CD4-positive, alpha-beta T cell treated with Interleukin-4 for 4 hours (primary cell): ENCODE measurements at places on chromosomes 6 and 20.

DNA sequence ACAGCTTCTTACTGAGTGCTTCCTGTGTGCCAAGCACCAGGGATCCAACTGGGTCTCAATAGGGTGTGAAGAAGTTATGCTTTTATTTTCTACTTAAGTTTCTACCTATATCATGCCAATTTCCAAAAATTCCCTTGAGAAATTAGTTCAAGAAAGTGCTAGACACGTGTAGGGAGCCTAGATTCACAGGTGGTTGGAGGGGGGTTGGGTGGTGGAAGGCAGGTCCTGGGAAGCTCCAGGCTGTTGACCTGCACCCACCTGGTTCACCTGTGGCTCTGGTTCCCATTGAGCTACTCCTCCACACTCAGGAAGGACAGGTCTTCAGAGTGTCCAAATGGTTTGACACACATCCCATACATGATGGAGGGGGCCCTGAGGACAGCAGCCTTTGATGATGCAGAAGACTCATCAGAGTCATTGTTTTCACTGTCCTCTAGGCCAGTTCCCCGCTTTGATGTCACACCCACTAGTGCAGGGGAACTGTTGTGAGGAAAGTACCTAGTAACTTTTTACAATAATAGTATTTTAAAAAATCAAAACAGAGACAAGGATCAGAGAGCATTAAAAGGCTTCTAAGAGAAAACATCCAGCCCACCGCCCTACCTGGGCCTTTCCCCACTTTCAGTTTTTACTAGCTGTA lies 39.8 kb upstream of the MYL9 start:
- peak; percentile 49 for DNase-seq

- DNase-seq: no peak
Observed at GRCh38 chr6:4946521-4946920, 57.3 kb downstream of the RPP40 start.

- DNase-seq: no peak
Observed at GRCh38 chr6:117776441-117776840, 101.2 kb downstream of the NUS1 start.

- no peak for DNase-seq
Observed at GRCh38 chr6:133198725-133199124, 42.4 kb upstream of the EYA4 start.

- DNase-seq: no peak
Observed at GRCh38 chr6:137191670-137192069, 18.2 kb upstream of the IL22RA2 start.

DNA sequence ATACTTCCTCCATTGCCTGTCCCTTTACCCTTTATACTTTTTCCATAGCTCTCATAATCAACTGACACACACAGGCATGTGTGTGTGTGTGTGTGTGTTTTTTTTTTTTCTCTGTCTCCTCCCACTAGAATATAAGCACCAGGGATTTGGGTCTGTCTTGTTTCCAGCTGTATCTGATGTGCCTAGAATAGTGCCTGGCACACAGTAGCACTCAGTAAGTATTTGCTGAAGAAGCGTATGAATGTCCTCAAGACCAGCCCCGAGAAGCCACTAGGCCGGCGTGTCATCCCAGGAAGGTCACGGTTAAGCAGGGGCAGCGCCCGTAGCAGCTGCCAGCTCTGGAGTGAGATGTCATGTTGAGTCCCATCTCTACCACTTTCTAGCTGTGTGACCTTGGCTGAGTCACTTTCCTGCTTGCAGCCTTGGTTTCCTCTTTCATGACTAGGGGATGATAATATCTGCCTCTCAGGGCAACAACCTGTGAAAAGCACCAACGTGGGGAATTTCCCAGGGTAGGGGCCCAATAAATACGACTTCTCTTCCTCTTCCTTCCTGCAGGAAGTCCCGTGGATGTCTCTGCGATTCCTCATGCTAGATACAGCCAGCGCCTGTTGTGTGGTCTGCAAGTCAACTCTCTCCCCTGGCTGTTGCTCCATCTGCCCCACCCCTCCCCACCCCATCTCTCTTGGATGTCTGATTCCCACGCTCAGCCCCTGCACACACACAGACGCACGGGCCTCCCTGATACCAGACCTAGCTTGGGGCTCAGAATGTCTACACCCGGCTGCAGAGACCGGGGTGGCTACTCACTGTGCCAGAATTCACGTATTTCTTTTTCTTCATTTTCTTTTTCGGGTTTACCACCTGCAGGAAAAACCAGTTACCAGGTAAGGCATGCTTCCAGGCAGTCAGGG lies 58.1 kb downstream of the RAB44 start:
- DNase-seq: peak; percentile 96

DNA sequence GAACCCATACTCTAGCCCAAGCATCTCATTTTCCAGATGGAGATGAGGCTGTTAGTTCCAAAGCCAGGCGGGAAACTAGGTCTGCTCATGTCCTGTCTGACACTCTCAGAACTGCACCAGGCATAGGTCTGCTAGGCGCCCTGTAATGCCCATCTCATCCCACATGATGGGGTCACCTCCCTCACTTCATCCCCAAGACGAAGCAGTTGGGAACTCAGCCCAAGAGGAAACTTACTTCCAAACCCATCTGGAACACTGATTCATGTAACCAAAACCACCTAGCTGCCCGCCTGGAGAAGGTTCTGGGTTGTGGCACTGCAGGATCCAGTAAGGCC lies 119.4 kb upstream of the PRND start:
- no peak for DNase-seq

DNA sequence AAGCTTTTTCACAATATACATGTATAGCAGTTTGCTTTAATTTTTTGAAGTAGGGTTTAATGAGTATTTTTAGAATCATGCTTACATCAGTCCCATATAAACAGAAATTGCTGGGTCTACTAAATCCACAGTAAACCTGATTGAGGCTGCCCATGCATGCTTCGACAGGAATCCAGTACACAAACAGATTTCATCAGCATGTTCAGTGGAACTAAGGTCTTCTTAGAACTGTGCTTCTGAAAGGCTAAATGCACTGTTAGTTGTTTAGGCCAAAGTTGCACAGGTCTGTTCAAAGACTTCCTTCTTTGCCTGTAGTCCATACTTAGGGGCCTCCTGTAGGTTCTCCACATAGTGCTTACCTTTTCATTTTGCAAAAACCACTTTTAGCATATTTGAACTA lies 42.5 kb upstream of the THBS2 start:
- DNase-seq: no peak

GRCh38 chr6:30684386-30685156 lies 1.9 kb downstream of the PPP1R18 start:
- peak; percentile 59 for DNase-seq

- DNase-seq: no peak
Observed at GRCh38 chr6:126063512-126064146, 77.3 kb downstream of the TRMT11 start.

DNA sequence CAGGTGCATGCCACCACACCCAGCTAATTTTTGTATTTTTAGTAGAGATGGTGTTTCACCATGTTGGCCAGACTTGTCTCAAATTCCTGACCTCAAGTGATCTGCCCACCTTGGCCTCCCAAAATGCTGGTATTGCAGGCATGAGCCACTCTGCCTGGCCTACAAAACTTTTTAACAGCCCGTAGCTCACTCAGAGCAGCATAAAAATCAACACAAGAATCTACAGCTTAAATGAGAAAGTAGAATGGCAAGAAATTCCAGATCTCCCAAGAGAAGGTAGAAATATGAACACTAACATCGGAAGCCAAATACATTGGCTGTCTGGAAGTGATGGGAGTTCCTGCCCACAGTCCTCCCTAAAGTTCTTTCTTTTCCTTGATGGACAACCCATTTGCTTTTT lies 43.7 kb downstream of the SCGN start:
- no peak for DNase-seq

GRCh38 chr6:35318196-35319171 lies 20.9 kb downstream of the DEF6 start:
- DNase-seq: no peak

- DNase-seq: no peak
Observed at GRCh38 chr6:56242346-56242745, 5.0 kb downstream of the COL21A1 start.

- DNase-seq: no peak
Observed at GRCh38 chr6:148523551-148523950, 180.9 kb downstream of the SASH1 start.

GRCh38 chr6:30037182-30037788 lies 23.8 kb upstream of the POLR1H start:
- peak; percentile 6 for DNase-seq

- no peak for DNase-seq
Observed at GRCh38 chr20:37350649-37351574, 5.0 kb downstream of the SRC start.

- no peak for DNase-seq
Observed at GRCh38 chr6:27288136-27289044, 23.7 kb downstream of the POM121L2 start.

DNA sequence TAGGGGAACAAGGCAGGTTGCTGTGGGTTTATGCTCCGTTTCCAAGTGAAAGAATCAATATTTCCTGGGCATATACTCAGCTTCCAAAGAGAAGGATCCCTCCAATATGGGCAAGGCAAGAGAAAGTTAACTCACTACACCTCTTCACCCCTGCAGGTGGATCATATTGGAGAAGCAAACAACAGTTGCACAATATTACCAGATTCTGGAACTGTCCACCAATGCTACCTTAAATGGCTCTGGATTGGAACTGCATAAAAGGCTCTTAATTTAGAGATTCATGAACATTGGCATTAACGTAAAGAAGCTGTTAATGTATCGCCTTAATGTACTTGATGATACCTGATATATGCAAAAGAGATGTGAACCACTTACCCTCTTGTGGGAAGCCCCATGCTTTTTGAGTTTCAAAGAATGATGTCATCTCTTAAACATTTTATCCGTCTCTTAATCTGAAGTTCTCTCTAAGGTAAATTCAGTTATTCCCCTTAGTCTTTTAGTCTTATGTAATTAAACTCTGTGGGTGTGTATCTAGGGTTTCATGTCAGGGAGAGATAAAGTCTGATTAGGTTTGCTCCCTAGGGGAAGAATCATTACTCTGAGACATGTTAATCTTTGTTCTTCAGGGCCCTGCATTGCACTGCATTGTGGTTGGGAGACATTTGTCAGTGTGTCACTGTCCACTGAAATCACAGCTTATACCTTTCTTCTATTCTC lies 99.5 kb downstream of the PHACTR1 start:
- no peak for DNase-seq

DNA sequence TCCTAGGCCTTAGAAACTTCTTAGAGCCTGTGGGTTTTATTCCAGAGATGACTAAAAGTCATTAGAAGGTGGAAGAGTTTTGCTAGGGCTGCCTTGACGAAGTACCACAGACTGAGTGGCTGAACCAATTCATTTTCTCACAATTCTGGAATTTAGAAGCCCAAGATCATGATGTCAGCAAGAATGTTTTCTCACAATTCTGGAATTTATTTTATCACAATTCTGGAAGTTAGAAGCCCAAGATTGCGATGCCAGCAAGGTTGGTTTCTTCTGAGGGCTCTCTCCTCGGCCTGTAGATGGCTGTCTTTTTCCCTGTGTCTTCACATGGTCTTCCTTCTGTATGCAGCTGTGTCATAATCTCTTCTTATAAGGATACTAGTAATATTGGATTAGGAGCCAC lies 672.9 kb upstream of the MARCKS start:
- no peak for DNase-seq

DNA sequence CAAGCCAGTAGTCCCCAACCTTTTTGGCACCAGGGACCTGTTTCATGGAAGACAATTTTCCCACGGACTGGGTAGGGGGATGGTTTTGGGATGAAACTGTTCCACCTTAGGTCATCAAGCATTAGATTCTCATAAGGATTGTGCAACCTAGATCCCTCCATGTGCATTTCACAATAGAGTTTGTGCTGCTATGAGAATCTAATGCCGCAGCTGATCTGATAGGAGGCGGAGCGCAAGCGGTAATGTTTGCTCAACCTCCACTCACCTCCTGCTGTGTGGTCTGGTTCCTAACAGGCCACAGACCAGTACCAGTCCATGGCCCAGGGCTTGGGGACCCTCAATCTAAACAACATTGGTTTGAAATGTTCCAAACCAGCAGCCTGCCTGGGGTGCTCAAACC lies 137.0 kb upstream of the STXBP5 start:
- no peak for DNase-seq

- DNase-seq: no peak
Observed at GRCh38 chr20:18694071-18694470, 106.2 kb downstream of the DTD1 start.

GRCh38 chr6:43009124-43009523 lies 4.6 kb downstream of the MEA1 start:
- DNase-seq: peak; percentile 14

- DNase-seq: no peak
Observed at GRCh38 chr6:125773387-125774341, 17.1 kb upstream of the NCOA7 start.

GRCh38 chr20:62587757-62588402 lies 54.4 kb upstream of the SLCO4A1 start:
- no peak for DNase-seq

DNA sequence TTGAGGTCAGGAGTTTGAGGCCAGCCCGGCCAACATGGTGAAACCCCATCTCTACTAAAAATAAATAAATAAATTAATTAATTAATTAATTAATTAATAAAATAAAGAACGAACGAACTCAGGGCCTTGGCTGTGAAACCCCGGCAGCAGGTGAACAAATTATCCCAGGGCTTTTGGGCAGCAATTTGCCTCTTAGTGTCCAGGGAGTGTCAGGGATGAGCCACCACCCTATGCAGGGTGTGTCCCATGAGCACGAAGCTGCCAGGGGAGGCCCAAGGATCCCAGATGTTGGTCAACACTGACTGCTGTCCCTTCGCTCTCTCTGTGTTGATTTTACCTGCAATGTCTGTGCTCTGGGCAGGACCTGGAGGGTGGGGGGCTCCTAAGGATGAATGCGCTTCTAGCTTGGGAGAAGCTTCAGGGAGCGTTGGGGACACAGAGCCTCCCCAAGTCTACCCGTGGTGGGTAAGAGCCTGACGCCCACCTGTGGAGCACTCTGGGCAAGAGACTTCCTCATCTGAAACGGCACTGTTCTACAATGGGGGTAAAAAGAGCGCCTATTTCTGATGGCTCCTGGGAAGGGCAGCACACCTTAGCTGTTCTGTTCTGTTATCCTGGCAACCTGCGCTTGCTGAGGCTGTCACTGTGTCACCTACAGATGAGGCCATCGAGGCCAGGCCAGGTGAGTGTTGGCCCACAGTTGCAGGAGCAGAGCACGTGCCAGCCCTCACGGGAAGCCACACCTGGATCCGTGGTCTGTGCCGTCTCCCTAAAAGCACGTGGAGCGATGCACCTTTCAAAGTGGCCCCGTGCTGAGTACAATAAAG lies 125.5 kb upstream of the CDH4 start:
- no peak for DNase-seq

- no peak for DNase-seq
Observed at GRCh38 chr20:61251529-61252393, at the start of gene CDH4. Gene CDH4 (plus strand): TSS chr20:61252261.

- DNase-seq: no peak
Observed at GRCh38 chr20:8433291-8433690, 301.2 kb downstream of the PLCB1 start.

DNA sequence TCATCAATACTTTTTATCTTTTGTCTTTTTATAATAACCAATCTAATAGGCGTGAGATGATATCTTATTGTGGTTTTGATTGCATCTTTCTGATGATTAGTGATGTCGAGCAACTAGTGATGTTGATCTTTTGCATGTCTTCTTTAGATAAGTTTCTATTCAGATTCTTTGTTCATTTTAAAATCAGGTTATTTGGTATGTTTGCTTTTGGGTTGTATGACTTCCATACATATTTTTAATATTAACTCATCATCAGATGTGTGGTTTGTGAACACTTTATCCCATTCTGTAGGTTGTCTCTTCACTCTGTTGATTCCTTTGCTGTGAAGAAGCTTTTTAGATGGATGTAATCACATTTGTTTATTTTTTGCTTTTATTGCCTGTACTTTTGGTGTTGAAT lies 295.8 kb downstream of the BCKDHB start:
- no peak for DNase-seq

- no peak for DNase-seq
Observed at GRCh38 chr6:27834384-27834783, 77.8 kb downstream of the OR2B2 start.

- DNase-seq: no peak
Observed at GRCh38 chr6:110826236-110827129, 11.2 kb upstream of the CDK19 start.
